ENCODE measurements at places on chromosomes 1 and 21. TPM values are rescaled to one million over a fixed set of nuclear protein-coding genes. Genes with fewer than 3 reads are reported as not detected.

DNA sequence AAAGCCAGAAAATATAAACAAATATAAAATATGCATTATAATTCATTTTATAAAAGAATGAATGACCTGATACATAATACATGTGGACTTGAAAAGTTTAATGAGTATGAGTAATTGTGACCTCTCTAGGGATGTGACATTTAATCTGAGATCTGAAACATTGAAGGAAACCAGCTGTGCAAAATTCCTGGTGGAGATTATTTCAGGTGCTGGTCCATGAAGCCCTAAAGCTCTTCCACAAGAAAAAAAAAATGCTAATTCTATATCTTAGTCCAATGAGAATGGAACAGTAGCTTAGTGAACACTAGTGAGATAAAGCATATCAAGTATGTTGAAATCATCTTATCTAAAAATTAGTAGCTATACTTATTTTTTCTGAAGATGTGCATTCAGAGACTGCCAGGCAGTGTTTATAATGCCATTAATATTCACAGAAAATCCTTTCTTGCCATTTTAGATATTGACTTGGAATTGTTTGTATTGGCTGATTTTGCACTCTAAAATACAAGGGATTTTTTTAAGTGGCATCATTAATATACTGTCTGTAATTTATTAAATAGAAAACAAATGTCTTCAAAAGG lies 1485.9 kb downstream of the PLA2G4A start:
- no peak for DNase-seq

- DNase-seq = no peak
Measured at GRCh38 chr1:205709059-205709398, 28.7 kb upstream of the SLC45A3 start.

PSMG1 gene
- 81.9 TPM for total RNA-seq

DNA sequence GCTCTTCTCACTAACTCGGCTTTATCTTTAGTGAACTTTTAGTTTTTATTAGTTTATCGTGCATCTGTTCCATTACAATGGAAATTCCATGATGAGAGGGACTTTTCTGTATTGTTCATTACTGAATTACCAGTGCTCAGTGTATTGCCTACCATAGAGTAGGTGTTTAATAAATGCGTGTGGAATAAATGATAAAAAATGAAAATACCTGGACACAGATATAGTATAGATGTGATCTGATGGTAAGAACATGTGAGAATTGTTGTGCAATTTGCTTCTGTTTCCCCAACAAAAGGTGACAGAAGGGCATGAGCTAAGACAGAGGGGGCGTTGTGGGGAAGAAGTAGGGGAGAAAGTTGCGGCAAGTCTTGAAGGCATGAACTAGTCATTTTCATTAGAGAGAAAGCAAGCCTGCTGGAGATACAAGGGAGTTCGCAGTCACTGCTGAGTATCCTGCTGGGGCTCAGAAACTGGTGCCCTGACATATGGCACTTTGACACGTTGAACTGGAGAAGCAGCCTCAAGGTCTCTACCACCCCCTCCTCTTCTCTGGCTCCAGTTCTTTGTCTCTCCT lies 5.6 kb upstream of the COG2 start:
- no peak for DNase-seq

KCNJ15 gene
- total RNA-seq = not detected

CLDN19 gene
- total RNA-seq = not detected

UTS2 gene
- total RNA-seq = not detected

DNA sequence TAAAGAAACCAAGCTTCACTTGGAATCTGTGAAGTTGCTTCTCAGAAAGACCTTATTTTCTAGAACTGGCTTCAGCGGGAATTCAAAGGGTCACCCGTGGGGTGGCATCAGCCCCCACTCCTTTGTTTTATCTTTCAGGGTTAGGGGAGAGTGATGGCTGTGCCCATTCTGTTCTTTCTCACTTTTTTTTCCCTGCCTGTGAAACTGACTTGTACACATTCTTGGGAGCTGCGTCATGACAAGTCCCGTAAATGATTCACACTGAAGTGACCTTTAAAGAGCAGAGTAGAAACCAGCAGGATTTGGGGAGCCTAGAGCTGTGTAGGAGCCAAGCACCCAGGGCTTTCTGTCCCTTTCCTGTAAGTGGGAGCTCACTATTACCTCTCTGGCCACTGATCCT lies 43.8 kb downstream of the SLC44A3 start:
- DNase-seq = peak; percentile 83

DNA sequence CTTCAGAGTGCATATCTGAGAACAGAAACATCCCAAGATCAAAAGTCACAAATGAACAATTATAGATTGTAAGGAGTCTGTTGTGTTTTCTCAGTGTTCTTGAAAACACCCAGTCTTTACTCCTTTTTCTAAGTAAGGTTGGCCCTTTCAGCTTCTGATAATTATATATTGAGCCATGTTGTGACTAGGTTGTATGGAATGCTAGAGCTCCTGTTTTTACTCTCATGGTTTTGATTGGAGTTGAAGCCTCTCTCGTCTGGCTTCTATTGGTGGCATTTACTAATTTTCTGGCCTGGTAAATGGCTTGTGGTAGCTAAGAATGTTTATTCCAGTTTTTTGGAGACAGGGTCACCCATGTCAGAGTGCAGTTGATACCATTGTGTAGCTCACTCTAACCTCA lies 84.7 kb downstream of the NDUFS5 start:
- DNase-seq = no peak

- peak; percentile 75 for DNase-seq
Measured at GRCh38 chr1:78649628-78650027, at the start of gene IFI44. Gene IFI44 (plus strand): TSS chr1:78649831. CDS start chr1:78650196, 365 bp downstream.

DNA sequence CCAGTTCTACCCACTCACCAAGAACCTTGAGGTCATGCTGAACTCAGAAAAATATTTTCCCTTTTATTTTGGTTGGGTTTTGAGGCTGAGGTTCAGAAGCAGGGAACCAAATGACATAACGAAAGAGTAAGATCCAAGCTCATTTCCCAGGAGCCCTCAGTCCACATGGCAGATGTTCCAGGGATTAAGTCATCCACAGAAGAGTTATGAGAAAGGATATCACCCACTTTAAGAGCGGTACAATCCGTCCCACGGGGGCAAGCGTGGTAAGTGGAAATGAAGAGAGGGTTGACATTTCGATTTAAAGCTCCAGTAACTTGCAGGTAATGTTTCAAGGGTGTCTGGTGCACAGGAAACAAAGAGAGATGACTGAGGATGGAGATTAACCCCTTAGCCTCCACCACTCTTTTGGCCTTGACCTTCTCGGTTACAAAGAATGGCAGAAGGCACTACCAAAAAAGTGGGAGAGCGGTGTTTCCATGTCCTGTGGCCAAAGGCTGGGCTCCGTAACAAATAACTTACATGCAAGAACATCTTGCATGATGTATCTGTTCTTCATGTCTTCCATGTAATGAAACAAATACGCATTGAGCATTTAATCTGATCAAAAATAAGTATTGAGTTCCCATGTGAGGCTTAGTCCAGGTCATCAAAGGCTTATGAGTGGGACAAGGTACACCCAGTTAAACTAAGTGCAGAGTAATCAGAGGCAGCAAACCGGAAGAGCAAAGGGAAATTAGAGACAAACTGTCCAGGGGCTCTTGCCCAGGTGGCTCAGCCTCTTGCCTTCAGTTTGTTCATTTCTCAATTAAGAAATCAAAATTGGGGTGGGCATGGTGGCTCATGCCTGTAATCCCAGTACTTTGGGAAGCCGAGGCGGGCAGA lies 241.4 kb downstream of the TOMM20 start:
- DNase-seq = no peak

IL6R gene
- 22.4 TPM for total RNA-seq

DNA sequence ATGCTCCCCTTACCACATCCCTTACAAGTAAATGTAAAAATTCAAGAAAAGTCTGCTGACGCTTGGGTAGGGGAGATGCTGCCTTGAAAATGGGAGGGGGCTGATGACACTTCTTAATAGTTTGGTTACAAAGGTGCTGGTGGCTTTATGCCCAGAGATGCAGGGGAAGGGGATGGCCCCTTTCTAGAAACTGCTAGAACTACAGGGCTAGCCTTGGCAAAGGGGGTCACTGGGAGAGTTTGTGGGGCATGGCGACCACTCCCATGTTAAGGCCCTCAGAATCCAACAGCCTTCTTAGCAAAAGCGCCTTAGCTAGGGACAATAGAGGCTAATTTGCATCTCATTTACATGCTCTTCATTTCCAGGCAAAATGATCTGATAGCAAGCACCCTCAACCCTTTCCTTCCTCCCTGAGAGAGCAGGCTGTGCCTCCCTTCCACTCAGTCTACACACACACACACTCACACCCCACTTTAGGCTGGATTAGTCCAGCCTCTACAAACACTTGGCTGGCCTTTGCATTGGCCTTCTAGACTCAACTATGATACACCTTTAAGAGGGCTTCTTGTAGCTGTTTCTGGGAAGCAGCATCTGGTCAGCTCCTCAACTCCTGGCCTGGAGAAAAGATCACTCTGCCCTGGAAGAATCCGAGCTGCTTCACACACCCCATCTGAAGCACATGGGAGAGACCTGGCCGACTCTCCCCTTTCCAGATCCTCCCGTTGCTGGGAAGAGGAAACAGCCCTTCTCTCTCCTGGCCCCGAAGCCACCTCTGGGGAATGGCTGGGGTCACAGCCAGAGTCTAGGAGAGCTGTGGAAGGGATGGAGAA lies 1.7 kb downstream of the SEMA6C start:
- no peak for DNase-seq

- DNase-seq = peak; percentile 35
Measured at GRCh38 chr1:30315185-30315960, 408.0 kb downstream of the MATN1 start.

GRCh38 chr1:203278885-203279406 lies 26.4 kb upstream of the BTG2 start:
- no peak for DNase-seq

MMEL1 gene
- total RNA-seq = not detected

HSD3B2 gene
- not detected for total RNA-seq

GRCh38 chr1:183215076-183215720 lies 29.1 kb downstream of the LAMC2 start:
- DNase-seq = no peak

FCRL5 gene
- not detected for total RNA-seq

MARK1 gene
- not detected for total RNA-seq

DNA sequence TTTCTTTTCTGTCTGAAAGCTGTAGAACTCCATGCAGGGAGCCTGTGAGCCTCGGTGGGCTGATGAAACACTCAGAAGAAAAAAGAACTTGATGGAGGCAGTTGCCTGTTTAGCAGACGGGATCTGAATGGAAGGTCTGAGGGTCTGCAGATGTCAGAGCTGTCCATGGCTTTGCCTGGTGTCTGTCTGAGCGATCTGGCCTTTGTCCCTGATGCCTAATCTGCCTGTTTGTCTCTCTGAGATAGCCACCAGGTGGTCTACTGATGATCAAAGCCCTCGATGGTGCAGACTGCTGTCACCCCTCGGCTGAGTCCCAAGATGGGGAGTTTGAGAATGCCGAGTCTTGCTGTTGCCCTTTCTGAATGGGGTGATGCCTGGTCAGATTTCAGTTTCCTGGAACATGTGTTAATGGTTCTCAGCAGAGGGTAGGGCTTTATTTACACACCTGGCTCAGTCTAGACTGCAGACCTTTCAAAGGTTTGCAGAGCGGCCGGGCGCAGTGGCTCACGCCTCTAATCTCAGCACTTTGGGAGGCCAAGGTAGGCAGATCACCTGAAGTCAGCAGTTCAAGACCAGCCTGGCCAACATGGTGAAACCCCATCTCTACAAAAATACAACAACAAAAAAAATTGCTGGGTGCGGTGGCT lies 90.4 kb downstream of the KIF26B start:
- DNase-seq = no peak

DNA sequence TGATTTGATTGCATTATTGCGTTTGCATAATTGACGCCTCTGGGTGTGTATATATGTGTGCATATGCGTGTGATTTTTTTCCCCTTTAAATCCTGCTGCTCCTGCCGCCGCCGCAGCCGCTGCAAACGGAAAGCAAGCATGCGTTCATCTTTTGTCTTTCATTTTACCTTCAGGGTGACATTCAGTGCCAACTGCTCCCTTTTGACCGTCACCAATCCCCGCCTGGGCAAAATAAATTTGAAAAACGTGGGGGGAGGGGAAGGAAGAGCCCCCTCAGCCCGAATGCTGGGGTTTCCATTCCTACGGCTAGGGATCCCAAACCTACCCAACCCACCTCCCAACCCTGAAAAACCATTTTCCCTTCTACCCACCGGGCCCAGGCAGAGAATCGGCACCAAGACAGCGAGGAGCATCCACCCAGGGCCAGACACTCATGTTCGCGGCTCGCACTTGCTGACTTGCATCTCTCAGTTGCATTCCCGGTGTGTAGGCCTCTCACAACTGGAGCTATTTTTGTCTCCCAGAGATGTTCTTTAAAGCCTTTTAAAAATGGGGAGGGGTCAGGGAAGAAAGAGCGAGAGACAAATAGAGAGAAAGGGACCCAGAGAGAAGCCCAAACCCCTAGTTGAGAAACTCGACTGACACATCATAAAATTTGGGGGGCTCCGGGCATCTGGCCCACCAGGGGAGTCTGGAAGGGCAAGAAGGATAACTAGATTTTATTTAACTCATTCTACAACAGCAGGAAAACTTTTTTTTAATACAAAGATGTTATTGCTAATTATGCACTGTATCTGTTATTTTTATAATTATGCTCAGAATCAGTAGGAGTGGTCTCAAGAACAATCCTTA lies 367.1 kb upstream of the ESRRG start:
- DNase-seq = no peak

MMP23B gene
- total RNA-seq = 0.79 TPM

- DNase-seq = no peak
Measured at GRCh38 chr1:64974288-64974825, 8.0 kb upstream of the JAK1 start.

DNA sequence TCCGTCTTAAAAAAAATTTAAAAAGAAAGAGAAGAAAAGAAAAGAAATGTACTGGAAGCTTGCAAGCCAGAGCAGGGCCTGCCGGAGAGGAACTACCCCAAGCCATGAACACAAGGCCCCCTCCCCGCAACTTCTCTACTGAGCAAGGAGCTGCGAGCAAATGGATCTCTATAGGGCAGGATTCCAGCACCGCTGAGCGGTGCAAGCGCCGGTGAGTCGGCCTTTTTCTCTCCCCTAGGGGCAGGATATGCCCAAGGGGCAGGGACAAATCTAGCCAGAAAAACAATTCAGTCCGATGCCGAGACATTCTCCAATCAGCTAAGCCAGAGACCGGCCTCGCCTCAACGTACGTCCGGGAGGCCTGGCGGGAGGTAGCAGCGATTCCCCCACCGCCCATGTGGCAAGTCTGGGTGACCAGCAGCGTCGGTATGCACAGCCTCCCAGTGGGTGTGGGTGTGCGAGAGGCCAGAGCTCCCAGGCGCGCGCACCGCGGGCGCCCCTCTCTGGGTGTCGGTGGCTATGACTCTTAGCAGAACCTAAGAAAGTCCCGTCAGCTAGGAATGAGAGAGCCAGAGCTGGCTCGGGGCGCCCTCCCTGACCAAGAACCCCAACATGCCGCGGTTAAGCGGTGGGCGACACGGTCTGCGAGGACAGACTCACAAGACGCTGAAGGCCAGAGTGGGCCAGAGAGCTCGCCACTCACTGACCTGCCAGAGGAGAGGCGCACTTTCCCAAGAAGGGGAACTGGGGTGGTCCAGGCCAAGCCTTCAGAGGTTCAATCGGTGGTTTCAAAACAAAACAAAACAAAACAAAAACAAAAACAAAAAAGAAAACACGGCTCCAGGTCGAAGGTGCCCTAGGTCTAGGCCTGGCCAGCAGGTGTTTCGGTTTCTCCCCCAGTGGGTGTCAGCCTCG lies 1.9 kb downstream of the CSMD2 start:
- DNase-seq = peak; percentile 50

Measured in SJSA1 (cell line).